ENCODE measurements at places on chromosomes 5 and 9.

DNA sequence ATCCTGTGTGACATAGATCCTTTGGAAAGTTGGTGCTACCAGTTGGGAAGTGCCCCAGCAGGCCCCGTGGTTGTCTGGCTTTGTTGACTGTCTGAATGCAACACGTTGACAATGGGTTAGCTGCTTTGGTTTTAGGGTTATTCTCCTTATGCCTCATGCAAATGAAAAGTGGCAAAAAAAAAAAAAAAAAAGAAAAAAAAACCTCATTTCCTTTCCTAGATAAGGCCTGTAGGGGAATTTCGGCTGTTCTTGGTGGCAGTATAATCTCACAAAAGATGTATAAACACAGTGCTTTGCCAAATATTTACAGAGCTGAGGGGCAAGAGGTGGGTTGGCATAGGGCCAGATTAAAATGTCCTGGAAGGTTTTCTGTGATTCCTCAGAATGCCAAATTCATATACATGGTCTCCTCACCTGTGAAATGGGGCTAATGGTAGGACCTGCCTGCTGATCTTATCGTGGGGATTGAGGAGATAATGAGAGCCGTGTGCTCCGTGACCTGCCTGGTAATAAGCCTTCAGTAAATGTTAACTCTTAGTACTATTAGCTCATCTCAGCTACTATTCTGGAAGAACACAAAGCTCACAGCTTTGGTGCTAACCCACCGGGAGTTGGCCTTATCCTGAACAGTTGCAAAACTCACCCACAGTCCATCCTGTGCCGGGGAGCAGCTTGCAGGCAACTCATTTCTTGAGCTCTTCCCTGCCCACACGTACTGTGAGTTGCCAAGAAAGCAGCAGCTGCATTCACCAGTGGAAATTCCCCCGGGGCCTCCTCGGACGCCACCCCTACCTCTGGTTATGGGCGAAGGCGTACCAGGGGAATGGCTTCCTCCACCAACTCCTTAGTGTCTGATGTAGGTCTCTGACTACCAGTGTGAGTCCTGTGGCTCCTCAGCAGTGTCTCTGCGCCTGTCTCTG lies 220.3 kb downstream of the NR3C1 start:
- no peak for DNase-seq

GRCh38 chr9:72598639-72599038 lies 77.2 kb downstream of the TMC1 start:
- no peak for DNase-seq

- no peak for DNase-seq
Measured at GRCh38 chr9:4792054-4792571, 631 bp upstream of the RCL1 start.

- no peak for DNase-seq
Measured at GRCh38 chr5:118598311-118598710, 390.0 kb downstream of the DTWD2 start.

- DNase-seq = no peak
Measured at GRCh38 chr9:4228606-4229005, 71.3 kb downstream of the GLIS3 start.

GRCh38 chr9:15299374-15299939 lies 7.6 kb downstream of the TTC39B start:
- peak; percentile 24 for DNase-seq

DNA sequence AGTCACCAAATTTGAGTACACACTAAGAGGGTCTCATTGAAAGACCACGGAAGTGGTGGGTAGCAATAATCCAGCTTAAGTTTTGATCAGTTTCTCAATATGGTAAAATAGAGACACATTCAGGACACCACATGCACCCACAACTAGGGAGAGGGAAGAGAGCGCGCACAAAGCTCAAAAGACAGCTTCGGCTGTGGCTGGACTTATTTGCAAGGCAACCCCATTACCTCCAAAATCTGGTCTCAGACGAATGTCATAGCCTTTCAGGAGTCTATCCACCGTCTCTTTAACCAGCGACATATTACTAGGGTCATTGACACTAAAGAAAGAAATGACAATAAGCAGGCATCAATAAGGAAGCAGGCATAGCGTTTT lies 443 bp downstream of the GABRB2 start:
- DNase-seq = no peak

DNA sequence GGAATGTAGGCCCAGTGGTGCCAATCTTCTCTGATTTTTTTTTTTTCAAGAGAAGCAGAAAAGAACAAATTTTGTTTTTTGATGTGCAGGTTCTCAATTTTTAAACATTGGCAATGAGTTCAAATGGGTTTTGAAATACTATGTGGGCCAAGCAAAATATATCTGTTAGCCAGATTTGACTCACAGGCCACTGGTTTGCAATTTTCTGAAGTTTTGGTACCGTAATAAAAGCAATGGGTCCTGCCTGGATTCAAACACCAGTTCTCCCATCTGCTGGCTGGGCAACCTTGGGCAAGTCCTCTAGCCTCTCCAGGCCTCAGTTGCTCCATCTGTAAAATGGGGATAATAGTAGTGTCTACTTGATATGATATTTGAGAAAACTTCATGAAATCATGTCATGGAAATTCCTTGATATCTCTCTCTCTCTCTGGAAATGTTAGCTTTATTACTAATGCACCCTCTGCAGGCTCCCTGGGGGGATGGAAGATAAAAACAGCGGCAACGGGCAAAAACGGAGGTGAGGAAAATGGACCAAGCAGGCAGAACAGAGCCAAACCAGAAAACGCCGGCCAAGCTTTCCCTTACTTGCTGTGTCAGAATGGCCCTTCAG lies 63.4 kb downstream of the SMIM23 start:
- peak; percentile 28 for DNase-seq

Measured in islet precursor cell (in vitro differentiated cells).